ENCODE measurements at places on chromosomes 3 and 15.

GRCh38 chr3:21328711-21329390 lies 422.2 kb downstream of the ZNF385D start:
- no peak for DNase-seq

DNA sequence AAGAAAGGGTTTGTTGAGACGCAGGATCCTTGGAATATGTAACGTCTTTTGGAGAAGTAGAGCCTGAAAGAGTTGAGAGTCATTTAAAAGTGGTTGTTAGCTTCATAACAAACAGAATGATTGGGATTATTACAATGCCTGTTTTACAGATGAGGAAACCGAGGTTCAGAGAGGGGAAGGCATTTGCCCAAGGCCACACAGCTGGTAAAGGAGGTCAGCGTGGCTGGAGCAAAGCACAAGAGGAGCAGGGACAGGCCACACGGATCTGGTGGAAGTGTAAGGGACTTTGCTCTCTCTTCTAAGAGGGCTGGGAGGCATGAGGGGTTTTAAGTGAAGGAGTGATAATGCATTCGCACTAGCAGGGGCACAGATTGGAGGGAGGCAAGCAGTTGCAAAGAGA lies 6.2 kb upstream of the OXTR start:
- DNase-seq: no peak

DNA sequence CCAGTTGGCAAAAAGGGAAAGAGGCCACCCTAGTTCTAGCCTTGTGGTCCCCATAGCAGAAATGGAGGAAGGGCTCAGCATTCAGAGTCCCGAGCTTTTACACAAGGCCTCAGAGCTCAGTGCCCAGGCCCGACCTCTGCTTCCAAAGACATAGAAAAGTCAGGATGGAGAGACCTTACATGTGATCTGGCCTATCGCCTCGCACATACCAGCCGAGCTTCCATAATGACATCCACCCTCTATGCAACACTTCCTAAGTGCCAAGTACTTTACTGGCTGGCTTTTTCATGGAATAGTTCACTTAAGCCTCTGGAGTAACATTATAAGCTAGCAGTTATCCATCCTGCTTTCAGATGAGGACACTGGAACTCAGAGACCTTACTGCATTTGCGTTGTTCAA lies 275.9 kb downstream of the FAM43A start:
- DNase-seq: no peak

GRCh38 chr3:98531622-98532274 lies at the start of gene GPR15:
Gene GPR15, plus strand, starts transcription at chr3:98531978. Its CDS starts 56 bp downstream, at chr3:98532034.
- no peak for DNase-seq

DNA sequence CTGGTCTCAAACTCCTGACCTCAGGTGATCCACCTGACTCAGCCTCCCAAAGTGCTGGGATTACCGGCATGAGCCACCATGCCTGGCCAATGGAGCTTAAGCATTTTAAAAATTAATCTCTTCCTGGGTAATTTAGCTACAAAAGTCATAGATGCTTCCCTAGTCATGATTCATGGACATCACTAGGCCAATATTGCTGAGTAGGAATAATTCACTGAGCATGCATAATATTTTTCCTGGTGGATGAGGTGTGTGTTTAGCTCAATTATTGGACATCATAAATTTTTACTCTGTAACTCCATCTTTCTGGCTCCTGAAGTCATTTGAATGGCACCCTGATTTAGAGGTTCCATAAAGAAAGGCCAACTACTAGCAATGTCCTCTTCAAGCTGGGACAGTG lies 512.9 kb upstream of the AGTR1 start:
- DNase-seq: no peak

Data from RWPE2 (cell line).